ENCODE measurements at places on chromosomes 11 and 22.

GRCh38 chr11:18802381-18803257, 11.0 kb upstream of the PTPN5 start:
- no peak for DNase-seq

- DNase-seq, result peak; percentile 35
Measured at GRCh38 chr22:46373921-46374662, 38.6 kb downstream of the TRMU start.

DNA sequence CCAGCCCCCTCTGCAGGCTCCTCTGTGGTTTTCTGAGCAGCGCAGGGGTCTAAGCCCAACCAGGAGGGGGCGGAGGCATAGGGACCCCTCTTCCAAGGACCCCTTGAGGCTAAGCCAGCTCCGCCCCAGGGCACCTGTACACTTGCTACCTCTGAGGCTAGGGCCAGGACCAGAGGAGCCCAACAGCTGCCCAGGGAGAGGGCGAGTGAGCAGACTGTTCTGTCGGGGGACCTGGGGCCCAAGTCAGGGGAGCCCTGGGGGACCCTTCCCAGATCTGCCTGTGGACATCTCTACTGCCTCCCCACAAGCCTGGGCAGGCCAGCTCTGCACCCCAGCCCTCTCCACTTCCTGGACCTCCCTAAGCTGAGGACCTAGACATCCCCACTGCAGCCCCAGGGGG, 1.8 kb downstream of the B4GALNT4 start:
- DNase-seq, result no peak

- no peak for DNase-seq
Measured at GRCh38 chr11:113796663-113797259, 17.2 kb downstream of the CLDN25 start.

- DNase-seq, result no peak
Measured at GRCh38 chr11:22337596-22338485, at the start of gene SLC17A6. Gene SLC17A6, plus strand, starts transcription at chr11:22338381. Its CDS starts 153 bp downstream, at chr11:22338534.

DNA sequence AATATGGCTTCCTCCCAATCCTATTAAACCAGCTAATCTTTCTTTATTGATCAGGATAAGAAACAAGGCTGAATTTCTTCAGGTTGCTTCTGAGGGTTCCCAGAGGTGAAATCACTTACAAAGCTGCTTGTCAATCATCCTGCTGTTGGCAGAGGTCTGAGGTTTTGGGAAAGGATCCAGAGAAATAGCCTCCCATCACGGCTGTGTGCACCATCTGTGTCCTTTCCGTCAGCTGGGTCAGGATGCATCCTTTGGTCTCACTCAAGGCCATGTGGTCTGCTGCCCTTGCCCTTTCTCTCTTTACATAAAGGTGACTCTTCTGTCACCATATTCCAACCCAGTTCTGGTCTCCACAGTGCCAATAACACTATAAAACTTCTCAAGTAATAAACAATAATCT, 113.4 kb upstream of the TEAD1 start:
- no peak for DNase-seq

GRCh38 chr22:47328550-47329243, 566.2 kb downstream of the TBC1D22A start:
- no peak for DNase-seq

- DNase-seq, result no peak
Measured at GRCh38 chr11:47376525-47377371, 1.6 kb downstream of the SPI1 start.

GRCh38 chr22:45077286-45077685, 67.5 kb upstream of the PHF21B start:
- no peak for DNase-seq

Measured in activated gamma-delta T cell treated with anti-CD3 and anti-CD28 coated beads, Interleukin-2, amount 50 U/mL, for 16 hours (primary cell).